Caudate nucleus (tissue), 63 donors: ENCODE measurements at places on chromosomes 7 and 10.

DNA sequence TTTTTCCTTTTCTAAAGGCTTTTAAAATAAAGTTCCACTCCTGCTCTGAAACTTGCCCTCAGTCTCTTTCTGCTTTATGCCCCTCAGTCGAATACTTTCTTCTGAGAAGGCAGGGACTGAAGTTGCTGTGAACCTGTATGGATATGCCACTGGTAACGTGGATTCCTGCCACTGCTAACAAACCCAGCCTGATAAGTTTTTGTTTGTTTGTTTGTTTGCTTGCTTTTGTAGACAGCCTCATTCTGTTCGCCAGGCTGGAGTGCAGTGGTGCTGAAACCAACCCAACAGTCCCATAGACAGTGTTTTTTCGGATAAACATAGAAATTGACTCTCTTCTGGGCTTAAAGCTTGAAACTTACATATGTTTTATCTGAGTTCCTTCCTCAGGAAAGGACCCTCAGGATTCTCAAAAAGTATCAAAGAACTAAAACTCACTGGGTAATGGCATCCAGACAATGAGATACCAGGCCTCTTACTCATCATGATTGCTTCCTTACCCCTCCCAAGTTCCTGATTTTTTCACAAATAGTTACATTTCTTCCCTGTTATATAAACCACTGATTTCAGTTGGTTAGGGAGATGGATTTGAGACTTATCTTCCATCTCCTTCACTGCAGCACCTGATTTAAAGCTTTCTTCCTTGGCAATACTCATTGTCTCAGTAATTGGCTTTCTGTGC, 273.6 kb downstream of the SDHAF3 start:
- no peak for DNase-seq

DNA sequence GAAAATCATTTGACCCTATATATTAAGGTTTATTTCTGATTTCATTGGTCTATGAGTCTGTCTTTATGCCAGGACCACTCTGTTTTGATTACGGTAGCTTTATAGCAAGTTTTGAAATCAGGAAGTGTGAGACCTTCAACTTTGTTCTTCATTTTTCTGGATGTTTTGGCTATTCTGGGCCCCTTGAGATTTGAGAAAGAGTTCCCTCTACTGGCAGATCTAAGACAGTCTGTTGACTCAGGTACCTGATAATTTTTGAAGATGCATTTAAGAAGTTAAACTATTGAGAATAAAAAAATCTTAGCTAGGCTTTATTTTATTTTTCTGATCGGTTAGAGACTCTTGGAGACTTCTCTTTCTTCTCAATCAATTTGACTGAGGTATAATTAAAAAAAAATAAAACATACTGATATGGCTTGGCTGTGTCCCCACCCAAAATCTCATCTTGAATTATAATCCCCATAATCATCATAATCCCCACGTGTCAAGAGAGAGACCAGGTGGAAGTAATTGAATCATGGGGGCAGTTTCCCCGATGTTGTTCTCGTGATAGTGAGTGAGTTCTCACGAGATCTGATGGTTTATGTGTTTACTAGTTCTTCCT, 209.2 kb downstream of the SNX10 start:
- no peak for DNase-seq

GRCh38 chr7:98352621-98353020, 48.3 kb downstream of the BAIAP2L1 start:
- no peak for DNase-seq

- no peak for DNase-seq
These were observed 18.3 kb upstream of the PPIF start for GRCh38 chr10:79328737-79329504.

DNA sequence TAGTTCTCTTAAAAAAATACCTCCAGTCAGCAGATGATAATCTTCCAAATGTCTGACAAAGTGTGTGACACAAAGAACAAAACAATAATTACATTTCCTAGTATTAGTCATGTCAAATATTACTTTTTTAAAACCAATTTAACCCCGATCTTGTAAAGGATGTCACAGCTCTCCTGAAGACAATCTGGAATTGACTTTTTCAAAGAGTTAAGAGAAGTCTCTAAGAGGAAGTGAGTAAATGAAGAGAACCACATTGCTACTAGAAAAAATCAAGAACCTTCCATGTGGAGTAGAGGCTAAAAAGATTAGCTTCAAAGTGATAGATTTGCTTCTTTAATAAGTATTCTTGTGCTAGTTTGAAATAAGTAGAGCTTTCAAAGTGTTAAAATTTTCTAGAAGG, 218.2 kb upstream of the IMMP2L start:
- no peak for DNase-seq

DNA sequence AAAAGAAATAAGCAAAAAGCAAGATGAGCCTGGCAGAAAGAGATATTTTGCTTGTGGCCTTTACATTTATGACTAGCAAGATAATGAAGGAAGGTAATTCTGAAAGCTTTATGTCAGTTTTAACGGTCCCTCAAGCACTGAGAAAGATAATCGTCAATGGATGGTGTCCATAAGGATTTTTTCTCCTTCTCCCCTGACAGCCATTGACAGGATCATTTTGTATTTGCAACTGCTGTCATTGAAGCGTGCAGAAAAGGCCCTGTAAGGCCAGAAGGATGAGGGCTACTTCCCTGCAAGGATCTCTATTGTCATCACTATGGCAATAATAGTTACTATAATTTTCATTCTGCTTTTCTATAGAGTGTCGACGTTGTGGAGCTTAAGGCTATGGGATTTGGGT, 994 bp upstream of the LRGUK start:
- DNase-seq, result no peak

- DNase-seq, result no peak
These were observed 231.5 kb downstream of the TNS3 start for GRCh38 chr7:47350425-47350824.

DNA sequence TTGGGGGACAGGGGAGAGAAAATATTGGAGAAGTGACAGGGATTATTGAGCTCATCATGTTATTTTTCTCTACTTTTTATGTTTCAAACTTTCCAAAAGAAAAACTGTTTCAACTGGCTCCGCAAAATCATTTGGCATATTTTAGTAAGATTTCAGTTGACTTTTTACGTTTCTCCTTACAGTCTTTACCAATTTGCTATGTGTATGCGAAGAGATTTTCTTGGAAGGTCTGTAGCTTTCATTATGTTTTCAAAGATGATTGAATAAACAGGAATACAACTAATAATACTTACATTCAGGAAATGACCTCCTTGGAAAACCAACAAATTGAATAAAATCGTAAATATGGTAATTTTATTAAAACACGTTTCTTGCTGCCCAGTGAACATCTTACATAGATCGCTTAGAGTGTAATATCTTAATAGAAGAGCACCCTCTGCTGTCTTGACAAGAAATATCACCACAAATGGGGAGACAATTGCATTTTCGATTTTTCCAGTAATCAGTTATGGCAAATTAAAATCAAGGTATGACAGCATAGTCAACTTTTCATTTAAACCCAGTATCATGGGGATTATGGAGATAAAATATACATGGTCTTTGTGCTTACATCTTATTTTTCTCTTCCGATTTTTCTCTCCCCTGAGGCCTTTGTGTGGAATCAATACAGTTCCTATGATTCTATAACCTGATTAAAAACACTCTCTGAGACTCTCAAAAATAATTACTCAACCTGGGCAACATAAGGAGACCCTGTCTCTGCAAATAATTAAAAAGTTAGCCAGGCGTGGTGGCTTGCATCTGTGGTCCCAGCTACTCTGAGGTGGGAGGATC, 43.1 kb downstream of the MBL2 start:
- DNase-seq, result no peak

DNA sequence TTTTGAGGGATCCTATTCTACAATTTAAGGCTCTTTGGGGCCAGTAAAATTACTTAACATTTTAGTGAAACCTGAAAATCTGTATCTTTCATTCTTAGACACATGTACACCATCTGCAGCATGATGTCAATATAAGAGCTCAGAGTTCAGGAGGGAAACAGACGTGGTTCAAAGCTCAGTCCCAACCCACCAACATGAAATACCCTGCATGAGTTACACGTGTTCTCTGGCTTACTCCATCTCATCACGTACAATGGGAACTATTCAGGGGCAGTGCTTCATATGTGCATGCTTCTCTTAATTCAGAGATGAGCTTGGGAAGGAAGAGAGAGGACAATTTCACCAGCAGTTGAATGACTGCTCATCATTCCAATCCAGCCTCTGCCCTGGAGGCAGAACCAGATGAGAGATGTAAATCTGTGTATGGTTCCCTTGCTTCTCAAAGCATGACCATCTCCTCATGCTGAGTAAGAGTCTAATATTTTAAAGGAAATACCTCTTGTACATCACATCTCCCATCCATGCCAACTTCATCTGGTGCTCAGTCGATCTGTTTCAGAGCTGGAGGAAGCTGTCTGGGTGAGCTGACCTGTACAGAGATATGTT, 29.0 kb upstream of the ADAM12 start:
- DNase-seq, result no peak

DNA sequence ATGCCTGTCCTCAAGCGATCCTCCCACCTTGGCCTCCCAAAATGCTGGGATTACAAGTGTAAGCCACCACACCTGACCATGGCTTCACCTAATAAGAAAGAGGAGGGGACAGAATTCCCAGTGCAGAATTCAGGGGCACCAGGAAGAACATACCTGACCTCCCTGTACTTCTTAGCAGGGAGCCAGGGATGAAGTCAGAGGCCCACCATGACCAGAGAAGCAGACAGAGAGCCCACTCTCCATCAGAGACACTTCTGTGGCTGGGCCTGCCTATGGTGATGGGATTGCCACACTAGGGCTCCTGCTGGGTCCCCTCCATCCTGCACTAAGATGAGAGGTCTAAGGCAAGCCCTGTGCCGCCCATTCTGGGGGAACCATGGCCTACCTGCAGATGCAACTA, 157.4 kb upstream of the LYZL2 start:
- DNase-seq, result no peak

GRCh38 chr7:157738066-157738460, 401.3 kb downstream of the DNAJB6 start:
- no peak for DNase-seq

GRCh38 chr7:22845221-22845834, 22.7 kb upstream of the TOMM7 start:
- no peak for DNase-seq

- DNase-seq, result no peak
These were observed 70.1 kb upstream of the COL1A2 start for GRCh38 chr7:94324380-94325121.

DNA sequence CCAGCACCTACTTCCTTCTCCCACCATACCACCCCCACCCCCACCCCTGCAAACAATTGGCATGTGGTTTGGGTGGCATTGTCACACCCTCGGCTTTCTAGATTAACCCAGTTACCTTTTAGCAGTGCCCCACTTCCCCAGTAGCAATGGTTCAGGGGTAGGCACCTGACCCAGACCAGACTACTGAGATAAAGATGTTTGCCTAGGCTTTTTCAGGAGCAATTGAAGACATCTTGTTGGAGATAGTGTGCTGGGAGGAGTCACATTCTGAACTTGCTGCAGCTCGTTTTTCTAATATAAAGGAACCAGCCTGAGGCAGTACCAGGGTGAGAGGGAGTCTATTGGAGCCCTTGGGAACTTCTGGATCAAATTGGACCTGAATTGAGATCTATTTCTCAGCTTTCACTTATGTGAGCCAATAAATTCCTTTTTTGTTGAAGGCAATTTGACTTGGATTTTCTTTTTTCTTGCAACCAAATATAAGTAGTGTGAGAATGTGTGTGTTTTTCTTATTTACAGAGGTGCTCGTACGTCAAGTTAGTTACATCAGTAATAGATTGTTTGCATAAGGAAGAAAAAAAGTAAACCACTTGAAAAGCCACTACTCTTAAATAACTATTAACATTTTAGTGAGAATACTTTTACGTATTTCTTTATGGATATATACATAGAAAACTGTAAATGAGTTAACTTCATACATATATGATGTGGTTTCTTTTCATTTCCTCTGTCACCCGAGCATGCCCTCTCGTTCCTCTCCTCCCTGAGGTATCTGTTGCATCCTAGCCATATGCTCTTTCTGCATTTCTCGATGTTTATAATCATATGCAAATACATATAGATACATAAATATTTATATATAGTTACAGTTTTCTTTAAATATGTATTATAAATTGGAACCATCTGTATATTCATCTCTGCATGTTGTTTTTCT, 38.0 kb downstream of the RAB18 start:
- DNase-seq, result no peak

DNA sequence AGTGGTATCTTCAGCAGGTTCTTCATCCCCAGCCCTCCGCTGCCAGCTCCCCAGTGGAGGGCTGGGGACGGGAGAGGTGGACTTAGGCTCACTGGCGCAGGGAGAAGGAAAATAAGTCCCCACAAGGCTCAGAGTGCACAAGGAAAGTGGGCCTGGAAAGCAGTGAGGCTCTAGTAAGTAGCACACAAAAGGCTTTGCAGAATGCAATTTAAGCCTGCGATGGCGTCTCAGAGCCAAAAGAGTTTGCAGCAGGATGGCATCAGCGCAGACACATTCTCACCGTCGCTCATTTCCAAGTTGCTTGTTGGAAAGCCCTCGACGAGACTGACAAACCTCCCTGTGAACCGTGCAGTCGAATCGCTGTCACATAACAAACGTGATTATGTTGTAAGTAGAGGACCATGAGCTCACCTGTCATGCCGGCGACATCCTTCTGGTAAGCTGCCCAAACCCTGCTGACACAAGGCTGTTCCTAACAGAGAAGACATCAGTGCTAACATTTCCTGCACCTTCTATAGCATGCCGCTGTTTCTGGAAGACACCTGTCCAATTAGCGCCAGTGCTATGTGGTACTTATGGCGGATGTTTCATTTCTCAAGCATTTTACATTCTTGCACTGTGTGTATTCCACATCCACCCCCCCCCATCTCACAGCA, 98.3 kb upstream of the NPVF start:
- DNase-seq, result no peak
